Activated T-helper 1 cell treated with Interleukin-2 at 50 U/mL for 16 hours (primary cell): ENCODE measurements at places on chromosomes 1 and 21.
A peak's percentile ranks its signal among the peaks of the same experiment; 100 is the strongest.

GRCh38 chr1:157113631-157114030 is 14.0 kb upstream of the ETV3L start:
- DNase-seq = no peak

- DNase-seq = no peak
Observed at GRCh38 chr1:241899210-241899609, 51.2 kb downstream of the EXO1 start.

- DNase-seq = no peak
Observed at GRCh38 chr1:97870589-97870988, 50.2 kb downstream of the DPYD start.

- DNase-seq = peak; percentile 11
Observed at GRCh38 chr1:161367684-161368400, at the start of gene CFAP126. Gene CFAP126 (minus strand): TSS chr1:161367876. CDS start chr1:161367868, 8 bp downstream.

DNA sequence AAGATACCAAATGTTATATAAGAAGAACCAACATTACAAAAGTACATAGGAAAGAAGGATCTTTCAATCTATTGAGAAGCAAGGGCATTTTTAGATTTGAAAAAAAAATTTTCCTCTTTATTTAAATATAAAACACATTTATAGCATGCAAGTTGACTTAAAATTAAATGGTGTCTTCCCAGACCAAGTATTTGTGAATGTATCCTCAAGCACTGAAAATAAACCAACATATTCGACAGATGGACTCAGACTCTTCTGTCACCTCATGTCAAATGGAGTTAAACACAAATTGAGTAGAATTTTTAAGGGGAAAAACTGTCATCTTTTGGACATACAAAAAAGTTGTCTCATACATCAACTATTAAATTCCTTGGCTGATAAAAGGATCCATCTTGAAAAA is 77.0 kb upstream of the GNG4 start:
- no peak for DNase-seq

DNA sequence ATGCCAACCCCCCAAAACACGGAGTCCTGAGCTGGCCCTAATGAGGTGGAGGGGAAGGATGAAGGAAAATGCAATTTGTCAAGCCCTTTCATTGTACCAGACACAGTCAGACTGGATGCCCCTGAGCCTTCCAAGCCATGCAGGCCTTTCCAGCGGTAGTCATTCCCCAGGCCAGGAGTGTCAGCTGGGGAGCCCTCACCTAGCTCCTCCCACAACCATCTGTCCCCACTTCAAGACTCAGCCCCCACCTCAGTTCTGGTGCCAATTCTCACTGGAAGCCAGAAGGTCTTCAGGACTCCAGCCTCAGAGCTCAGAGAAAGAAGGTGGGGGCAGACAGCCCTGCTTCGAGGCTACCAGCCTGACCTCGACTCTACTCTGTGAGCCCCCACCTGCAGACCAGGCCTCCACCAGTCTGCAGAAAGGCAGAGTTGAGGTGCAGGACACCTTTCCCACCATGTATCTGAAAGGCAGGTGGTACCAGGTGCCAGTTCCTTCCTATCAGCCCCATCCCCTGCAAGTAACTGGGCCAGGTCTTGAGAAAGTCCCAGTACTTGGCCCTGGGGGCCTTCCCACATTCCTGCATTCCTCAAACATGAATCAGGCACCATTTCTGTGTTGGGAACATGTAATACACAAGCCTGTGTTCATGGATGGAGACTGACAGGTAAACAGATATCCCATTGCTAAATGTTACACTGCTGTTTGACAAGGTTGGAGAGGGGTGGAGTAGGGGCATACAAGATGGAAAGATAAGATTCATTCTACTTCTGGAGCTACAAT is 180.6 kb upstream of the EDN2 start:
- no peak for DNase-seq

DNA sequence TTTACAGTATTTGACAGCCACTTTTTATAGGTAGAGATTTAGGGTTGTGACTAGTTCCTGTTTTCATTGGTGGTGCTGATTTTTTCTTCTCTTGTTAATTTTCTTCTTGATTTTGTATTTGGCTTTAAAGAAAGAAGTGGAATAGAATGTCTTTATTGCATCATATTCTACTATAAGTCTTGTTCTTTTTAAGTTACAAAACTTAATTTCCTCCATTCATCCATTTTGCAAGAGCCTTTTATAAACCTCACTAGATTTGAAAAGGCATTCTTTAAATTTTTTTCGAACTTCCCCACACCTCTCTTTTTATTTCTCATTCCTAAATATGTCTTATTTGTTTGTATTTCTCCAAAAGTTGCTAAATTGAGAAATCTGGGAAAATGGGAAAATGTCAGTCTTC is 1368.6 kb upstream of the ADGRL4 start:
- DNase-seq = no peak

GRCh38 chr1:57963581-57963980 is 539.7 kb upstream of the DAB1 start:
- no peak for DNase-seq
